Activated naive CD4-positive, alpha-beta T cell (primary cell): ENCODE measurements at places on chromosomes 7 and 10.

- DNase-seq: no peak
Measured at GRCh38 chr10:17206210-17206709, 4.8 kb upstream of the TRDMT1 start.

- DNase-seq: no peak
Measured at GRCh38 chr7:127872122-127872521, 159.1 kb downstream of the LRRC4 start.

- no peak for DNase-seq
Measured at GRCh38 chr7:52909935-52910334, 125.5 kb upstream of the POM121L12 start.

GRCh38 chr7:72279203-72279602, 132.9 kb downstream of the CALN1 start:
- no peak for DNase-seq

GRCh38 chr7:80733333-80733915, 95.0 kb downstream of the CD36 start:
- DNase-seq: no peak

DNA sequence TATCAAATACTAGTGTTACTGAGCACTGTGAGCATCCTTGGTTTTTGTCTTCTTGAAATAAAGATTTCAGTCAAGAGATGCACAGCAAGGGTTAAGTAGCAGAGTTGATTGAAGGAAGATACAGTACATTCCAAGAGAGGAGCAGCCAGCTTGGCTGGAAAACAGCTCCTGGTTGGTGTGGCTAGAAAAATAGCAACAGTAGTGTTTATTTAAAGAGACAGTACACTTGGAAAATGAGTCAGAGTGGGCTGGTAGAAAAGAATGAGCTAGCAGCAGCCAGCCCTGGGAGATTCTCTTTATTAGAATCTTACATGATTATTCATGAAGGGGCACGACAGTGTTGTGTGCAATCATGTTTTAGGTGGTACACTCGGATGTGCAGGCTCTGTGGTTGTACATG, 1016.4 kb upstream of the SORCS1 start:
- no peak for DNase-seq

DNA sequence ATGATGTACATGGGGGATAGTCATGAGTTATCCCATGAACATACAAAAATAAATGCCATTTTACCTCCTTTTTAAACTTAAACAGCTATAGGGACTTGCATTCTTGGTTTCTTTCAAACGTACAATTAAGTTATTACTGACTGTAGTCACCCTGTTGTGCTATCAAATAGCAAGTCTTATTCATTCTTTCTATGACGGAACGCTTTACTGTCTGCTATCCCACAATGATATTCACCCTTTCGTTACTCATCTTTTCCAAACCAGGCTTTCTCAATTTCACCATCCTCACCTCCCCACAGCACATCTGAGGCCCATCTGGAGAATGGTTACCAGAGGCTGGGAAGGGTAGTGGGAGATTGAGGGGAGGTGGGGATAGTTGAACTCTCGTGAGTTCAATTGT, 218.8 kb downstream of the PHF14 start:
- no peak for DNase-seq

DNA sequence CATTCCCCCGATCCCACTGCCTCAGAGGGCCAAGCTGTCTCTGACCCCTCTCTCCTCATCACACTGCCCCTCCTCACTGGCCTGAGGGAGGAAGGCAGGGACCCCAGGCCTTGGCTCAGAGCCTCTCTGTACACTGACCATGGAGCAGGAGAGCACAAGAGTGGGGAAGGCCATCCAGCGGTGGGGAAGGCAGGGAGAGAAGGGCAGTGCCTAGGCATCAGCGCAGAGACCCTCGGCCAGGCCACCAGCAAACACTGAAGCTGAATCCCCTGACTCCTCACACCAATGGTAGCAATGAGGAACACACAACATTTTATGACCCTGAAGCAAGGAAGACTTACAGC, 14.8 kb downstream of the OGDHL start:
- DNase-seq: no peak

- no peak for DNase-seq
Measured at GRCh38 chr10:73932620-73933112, 21.7 kb downstream of the PLAU start.

- DNase-seq: no peak
Measured at GRCh38 chr7:131108212-131108940, 219.3 kb upstream of the MKLN1 start.

- DNase-seq: no peak
Measured at GRCh38 chr10:4646547-4646946, 179.5 kb upstream of the AKR1E2 start.

DNA sequence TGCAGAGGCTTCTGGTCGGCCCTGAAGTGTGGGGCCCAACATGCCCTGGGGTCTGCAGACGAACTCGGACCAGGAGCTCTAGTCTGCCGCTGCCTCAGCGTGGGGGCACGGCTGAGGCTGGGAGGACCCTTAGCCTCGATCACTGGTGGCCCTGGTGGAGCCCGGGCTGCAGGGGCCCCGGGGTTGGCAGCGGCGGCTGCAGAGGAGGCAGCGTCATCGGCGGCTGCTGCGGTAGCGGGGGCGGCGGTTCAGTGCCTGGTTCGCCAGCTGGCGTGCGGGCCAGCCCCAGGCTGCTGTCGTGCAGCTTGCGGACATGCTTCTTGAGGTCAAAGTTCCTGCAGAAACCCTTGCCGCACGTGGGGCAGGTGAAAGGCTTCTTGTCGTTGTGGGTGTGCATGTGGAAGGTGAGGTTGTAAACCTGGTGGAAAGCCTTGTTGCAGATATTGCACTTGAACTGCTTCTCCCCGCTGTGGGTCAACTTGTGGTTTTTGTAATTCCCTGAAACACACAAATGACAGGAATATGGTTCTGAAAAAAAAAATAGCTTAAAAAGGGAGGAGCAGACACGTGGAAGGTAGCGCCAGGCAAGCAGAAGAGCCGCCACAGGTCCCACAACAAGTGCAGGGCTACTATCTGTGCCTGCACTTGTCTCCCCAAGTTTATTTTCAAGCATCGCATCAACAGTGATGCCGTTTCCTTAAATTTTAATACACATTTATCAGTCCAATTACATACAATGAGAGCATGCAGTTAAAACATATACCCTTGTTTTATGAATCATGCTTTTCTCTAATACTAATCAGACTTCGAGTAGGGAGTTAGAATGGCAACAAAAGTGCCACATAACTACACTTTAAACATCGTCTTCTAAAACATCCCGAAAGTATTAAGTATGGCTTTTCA, 2.4 kb downstream of the FEZF1 start:
- no peak for DNase-seq

DNA sequence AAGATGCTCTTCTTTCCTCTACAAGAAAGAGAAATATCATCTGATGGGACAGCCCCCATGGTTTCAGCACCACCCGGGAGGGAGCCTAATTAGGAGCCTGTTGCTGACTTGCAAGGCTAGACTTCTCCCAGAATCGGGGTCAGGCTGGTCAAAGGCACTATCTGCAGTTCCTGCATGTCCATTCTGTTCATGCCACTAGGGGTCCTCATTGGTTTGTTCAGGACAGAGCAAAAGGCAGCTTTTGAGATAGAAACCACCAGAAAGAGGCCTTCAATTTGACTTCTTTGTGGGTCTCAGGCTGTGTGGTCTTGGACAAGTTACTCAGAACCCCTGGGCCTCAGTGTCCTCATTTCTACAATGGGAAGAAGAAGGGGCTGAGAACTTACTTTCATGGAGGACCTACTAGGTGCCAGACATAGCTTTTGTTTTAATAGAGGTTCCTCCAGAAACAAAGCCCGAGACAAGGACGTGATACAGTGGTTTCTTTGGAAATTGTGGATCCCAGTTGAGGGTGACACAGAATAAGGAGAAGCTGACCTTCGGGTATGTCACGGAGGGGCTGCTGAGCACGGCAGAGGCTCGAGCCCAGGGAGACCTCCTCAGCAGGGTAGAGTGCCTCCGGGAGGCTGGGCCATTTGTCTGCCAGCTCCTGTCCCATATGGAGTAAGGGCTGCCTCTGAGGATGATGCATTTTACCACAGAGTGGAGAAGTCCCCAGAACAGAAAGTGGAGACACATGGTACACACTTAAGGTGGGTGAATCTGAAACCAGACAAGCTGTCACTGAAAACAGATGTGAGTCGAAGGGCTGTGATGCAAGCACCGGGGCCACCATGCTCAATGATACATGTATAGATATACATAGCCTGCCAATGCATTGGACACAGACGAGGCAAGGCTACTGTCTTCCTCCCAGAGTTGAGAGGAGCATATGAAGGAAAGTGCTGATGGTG, 33.1 kb upstream of the NEUROD6 start:
- DNase-seq: no peak

DNA sequence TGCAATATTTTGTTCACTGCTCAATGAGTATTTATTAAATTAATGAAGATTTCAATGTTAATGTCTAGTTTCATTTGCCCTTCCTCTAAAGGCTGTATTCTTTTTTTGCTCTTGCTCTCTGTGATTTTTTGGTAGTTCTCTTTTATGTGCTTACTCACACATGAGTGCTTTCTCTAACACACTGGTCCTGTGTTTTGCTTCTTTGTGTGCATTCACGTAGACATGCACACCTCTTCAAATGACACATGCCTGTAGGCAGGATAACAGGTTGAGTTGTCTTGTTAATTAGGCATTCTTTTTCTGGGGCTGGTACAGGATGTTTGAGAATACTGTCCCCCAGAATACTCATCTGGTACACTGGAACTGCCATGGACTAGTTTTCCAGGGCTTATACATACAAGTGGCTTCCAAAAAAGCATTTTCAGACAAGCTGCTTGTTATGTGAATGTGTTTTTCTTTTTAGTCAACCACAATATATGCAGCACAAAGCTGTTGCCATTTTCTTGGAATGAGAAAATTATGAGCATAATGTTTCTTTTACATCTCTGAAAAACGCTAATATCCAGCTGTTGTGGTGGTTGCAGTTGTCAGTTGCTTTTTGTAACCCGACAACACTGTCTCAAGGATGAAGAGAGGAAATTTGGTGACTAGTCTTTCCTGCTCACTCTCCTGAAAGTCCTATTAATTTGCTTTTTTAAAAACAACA, 416.4 kb downstream of the AUTS2 start:
- DNase-seq: no peak

DNA sequence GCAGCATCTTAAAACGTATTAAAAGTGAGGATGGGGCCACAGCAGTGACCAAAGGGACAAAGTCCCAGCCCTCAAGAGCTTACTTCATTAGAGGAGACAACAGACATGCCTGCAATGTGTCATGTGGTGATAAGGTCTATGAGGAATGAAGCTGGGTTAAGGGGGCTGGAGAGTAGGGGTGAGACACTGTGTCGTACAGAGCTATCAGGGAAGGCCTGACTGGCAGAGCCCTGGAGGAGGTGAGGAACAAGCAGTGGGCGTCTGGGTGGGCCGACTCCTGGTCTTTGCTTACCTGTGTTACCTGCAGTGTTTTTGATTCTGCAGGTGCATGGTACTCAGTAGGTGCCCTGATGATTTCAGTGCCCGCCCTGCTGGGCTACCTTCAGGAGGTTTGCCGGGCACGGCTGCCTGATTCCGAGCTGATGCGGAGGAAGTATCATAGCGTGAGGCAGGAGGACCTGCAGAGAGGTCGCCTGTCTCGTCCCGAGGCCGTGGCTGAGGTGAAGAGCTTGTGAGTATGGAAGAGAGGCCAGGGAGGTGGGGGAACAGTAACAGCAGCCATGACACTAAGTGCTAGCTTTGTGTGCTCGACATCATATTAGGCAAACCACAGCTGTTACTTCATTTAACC, 7.6 kb downstream of the ZFYVE27 start:
- no peak for DNase-seq
